Dermis microvascular lymphatic vessel endothelial cell (primary cell): ENCODE measurements at places on chromosomes 3 and 15. TPM values are rescaled to one million over a fixed set of nuclear protein-coding genes. Genes with fewer than 3 reads are reported as not detected.

- DNase-seq = no peak
These were observed 247.4 kb downstream of the SHOX2 start for GRCh38 chr3:157858821-157859220.

DNA sequence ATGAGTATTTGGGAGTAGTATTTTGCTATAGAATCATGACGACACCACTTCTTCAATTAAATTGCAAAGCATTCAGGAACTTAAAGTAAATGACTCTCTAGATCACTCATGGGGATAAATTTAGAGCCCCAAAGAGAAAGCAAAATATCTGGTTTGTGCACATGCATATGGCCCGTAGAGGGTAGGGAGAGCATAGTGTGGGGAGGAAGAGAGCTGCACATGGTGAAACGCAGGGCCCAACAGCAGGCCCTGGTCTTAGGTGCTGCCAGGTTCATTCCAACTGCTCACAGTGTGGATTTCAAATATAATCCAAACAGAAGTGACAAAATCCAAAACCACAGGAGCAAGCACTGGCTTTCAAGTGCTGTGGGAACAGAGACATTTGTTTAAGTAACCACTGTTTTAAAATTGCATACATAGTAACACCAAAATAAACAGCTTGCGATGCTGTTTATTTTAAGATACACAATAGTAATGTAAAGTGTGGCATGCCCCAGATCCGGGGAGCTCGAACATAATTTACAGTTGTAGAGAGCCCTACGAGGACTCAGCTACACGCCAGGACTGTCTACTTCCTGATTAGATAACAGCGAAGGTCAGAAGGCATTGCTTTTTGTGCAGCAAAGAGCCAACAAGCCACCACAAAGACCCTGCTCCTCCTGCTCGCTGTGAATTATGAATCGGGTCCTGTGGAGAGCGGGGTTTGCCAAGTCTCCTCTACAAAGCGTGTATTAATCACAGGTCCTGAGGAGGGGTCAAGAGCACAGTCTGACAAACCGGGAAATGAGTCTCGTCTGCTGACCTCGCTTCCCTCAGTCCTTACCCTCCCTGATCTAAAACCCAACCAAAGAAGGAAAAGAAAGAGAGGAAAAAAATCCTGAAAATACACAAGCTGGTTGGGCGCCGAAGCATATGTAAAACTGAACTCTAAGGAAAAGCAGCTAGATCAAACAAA lies 80.6 kb downstream of the MEIS2 start:
- DNase-seq = peak; percentile 45

GRCh38 chr3:105907777-105908176 lies 39.0 kb upstream of the CBLB start:
- DNase-seq = no peak

- no peak for DNase-seq
These were observed 21.7 kb downstream of the CSNK1G1 start for GRCh38 chr15:64333986-64334929.

DNA sequence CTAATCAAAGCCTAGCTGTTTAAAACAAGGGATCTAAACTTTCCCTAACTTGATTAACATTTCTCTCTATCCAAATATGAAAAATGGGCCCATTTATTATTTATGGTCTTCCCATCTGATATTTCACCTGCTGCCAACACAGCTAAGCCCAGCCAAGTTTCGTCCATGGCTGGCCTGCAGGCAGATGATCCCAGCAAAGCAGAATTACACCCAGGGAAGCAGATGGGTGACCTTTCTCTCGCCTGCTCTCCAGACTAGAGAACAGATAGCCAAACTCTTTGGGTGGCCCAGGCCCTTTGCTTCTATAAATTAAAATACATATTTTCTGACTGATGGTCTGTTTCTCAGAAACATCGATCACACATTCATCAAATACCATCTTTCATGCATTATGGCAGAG lies 1038.8 kb downstream of the AGBL1 start:
- DNase-seq = no peak

The AGTR1 gene
- not detected in 2 replicates for total RNA-seq

DNA sequence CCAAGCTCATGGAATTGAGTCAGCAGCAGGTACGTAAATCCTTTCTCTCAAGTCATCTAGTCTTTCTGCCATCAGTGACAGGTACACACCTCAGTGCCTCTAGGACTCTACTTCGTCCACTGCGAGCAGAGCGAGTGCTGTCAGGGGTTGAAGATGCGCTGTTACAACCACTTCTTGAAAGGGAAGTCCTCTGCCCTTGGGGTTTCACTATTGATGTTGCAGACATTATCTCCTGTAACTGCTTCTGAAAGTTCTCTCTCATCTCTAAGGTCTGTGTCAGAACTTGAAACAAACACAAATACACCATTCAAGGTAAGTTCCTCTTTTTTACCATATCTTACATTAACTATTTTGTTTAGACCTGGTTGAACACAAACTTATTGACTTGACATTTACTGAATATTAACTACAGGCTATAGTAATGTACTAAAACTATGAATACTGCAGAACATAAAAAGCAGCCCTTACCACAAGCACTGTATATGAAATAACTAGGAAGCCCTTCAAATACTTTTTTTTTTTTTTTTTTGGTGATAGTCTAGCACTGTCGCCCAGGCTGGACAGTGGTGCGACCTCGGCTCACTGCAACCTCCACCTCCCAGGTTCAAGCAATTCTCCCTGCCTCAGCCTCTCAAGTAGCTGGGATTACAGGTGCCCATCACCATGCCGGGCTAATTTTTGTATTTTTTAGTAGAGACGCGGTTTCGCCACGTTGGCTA lies 41.5 kb downstream of the TOPBP1 start:
- DNase-seq = no peak

GRCh38 chr3:100040451-100041225 lies 73.7 kb downstream of the FILIP1L start:
- peak; percentile 90 for DNase-seq

The ZNF80 gene
- not detected in 2 replicates for total RNA-seq

The SLC2A2 gene
- not detected in 2 replicates for total RNA-seq

The SYNPR gene
- not detected in 2 replicates for total RNA-seq

- no peak for DNase-seq
These were observed 21.5 kb upstream of the DUT start for GRCh38 chr15:48309740-48310139.

GRCh38 chr3:35721628-35722027 lies 82.3 kb downstream of the ARPP21 start:
- DNase-seq = no peak

DNA sequence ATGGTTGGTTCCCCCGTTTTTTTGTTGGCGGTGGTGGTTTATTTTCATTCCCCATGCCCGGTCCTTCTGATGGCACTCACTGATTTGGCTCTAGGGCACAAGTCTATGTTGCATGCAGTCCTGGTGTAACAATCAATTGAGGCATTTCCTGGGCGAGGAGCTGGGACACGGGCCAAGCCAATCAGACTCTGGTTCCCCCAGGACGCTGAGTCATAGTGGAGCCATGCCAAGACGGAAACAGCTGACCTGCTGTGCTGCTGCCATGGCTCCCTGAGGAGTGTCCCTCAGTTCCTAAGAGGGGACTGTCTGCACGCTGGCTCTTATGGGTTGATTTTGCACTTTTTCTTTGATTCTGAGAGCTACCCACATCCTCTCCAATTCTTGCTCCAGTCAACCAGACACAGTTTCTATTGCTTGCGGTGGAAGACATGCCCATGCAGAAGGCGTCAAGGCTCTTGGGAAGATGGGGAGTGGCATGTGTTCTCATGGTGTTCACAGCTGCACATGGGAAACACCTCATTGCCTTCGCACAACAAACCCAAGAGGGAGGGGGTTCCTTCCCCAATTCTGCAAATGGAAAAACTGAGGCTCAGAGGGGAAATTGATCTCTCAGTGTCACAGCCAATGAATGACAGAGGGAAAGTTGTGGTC lies 28.3 kb upstream of the ALDH1L1 start:
- DNase-seq = peak; percentile 60

DNA sequence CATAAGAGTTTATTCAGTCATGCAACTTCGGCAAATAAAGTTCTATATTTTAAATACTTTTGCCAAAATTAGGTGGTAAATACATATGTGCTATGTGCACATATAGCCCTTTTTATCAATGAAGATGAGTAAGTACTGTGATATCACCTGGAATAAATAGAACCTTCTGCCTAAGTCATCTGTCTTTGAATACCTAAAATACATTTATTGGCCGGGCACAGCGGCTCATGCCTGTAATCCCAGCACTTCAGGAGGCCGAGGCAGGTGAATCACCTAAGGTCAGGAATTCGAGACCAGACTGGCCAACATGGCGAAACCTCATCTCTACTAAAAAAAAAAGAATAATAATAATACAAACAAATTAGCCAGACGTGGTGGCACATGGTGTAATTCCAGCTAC lies 73.8 kb upstream of the FLNB start:
- DNase-seq = no peak

GRCh38 chr3:3154879-3155610 lies 24.4 kb downstream of the CRBN start:
- no peak for DNase-seq

GRCh38 chr15:72182244-72182643 lies 15.3 kb downstream of the GRAMD2A start:
- DNase-seq = no peak

The PLSCR4 gene
- total RNA-seq = 569 and 1,330 TPM in 2 replicates

DNA sequence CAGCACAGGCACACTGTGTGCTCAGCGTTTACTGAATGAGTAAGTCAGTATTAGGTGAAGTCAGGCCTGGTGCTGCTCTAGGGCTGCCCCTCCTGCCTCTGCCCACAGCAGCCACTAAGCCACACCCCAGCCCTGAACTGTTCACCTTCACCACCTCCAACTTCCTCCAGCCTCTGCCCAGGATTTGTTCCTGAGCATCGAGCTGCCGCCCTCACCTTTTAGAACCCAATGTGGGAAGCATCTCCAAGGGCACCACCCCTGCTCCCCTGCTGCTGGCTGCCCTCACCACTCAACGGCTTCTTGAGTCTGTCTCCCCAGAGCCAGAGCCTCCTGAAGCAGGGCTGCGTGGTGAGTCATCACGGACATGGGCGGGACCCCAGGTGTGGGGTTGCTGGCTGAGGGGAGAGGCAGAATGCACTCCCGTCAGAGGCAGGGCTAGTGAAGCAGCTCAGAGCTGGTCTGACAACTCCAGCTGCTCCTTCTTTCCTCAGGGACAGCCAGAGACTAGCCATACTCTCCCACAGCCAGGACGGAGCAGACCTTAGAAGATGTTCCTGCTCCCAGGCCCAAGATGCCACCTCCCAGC lies 5.8 kb downstream of the HYAL2 start:
- DNase-seq = no peak

DNA sequence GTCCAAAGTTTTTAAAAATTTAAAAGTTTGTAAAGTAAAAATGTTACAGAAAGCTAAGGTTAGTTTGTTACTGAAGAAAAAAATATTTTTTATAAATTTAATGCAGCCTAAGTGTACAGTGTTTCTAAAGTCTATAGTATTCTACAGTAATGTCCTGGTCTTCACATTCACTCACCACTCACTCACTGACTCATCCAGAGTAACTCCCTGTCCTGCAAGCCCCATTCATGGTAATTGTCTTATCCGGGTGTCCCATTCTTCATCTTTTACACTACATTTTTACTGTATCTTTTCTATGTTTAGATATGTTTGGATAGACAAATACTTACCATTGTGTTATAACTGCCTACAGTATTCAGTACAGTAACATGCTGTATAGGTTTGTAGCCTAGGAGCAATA lies 36.7 kb upstream of the ATP10A start:
- no peak for DNase-seq

DNA sequence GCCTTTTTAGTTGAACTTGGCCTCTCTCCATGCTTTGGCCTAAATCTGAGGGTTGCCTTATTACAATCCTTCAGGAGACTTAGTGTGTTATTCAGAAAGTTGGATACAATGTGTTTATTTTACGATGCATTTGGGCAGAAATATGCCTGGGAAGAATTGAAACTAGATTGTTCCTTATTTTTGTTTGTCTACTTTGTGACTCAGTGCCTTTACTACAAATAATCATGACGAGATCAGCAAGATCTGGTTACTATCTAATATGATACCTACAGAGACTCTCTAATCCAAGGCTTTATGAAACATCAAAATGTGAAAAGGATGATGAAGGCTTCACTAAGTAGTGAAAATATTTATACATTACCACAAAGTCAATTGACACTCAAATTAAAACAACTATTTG lies 82.2 kb downstream of the RBMS3 start:
- no peak for DNase-seq

The NANOGP8 gene
- total RNA-seq = not detected in 2 replicates

DNA sequence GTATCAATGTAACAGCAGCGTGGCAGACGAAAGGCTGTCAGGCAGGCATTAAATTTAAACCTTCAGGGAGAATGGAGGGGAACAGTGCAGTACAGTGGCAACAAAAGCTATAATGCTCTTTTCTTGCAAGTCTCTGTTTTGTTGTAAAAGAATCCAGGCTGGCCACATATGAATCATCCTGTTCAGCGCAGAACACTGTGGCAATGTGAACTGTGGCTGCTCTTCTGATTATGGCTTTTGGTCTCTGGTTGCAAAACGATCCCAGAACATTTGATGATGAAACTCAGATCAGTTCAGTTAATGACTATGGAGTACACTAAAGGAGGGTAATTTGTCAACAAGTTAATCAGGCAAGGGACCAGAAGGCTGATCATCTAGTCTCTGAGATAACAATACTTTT lies 219.7 kb upstream of the SGO1 start:
- no peak for DNase-seq

DNA sequence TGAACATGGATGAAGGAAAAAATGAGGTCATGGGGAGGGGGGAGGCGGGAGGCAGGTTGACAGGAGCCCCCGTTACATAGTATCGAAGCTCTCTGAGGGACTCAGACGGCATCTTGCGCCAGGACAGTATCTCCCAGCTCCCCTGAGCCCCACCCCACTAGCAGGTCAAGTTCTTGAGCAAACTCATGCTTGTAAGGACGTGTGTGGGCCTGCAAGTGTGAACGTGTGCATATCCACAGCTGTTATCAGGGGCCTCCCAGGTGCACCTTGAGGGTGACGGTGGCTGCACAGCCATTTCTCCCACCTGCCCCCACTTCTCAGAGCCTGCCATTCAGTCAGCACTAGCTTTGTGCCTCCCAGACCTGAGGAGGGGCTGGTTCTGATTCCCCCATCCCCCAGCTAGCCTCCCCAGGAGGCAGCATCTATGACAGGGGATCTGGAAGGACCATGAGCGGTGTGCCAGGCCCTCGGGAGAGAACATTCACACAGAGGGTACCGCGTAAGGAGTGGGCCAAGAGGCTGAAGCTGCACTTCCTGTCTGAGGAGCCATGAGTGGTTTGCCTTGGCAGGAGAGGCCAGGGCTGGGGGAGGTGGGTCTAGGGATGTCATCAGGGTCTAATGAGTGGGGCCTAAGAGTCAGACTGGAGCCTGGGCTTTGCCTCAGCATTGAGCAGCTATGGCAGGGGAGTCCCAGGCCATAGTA lies 2.9 kb downstream of the SEMA3F start:
- peak; percentile 54 for DNase-seq
